Panc1 (cell line): ENCODE measurements at places on chromosomes 3 and 15.

GRCh38 chr3:99901200-99901926, 83.7 kb downstream of the CMSS1 start:
- peak; percentile 67 for DNase-seq

DNA sequence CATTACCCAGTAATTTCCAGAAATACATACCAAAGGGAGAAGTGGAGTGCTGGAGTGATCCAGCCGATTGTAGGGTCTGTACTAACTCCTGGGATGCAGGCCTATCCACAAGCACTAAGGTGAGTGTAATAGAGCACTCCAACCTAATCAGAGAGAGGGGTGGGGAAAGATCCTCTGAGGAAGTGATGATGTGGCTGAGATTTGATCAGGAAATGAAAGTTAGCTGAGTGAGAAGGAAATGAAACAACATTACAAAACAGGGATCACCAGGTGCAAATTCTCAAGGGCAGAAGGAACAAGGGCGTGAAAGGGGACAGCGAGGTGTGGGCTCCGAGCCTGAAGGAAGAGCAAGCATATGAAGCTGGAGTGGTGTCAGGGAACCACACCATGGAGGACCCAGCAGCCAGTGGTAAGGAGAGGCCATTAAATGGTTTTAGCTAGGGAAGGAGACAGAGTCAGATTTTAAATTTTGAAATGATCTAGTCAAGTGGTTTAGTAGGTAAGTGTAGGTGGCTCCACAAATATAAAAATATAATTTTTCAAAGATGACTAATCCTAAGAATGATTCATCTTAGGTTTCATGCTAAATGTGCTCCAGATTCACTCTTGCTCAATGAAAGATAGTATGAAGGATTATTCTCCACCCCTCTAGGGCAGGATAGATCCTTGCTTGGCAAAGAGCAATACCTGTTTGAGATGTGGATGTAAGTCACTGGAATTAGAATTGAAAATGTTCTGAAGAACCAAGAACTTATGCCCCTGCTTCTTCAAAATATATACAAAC, 348.7 kb downstream of the TBL1XR1 start:
- no peak for DNase-seq

GRCh38 chr3:113210604-113211329, 590 bp upstream of the BOC start:
- DNase-seq, result no peak

GRCh38 chr3:69009559-69010410, 3.7 kb downstream of the EOGT start:
- no peak for DNase-seq

- DNase-seq, result no peak
Measured at GRCh38 chr3:194489736-194490612, 3.2 kb upstream of the ATP13A3 start.

GRCh38 chr3:48692551-48692950, 6.8 kb upstream of the NCKIPSD start:
- DNase-seq, result no peak

DNA sequence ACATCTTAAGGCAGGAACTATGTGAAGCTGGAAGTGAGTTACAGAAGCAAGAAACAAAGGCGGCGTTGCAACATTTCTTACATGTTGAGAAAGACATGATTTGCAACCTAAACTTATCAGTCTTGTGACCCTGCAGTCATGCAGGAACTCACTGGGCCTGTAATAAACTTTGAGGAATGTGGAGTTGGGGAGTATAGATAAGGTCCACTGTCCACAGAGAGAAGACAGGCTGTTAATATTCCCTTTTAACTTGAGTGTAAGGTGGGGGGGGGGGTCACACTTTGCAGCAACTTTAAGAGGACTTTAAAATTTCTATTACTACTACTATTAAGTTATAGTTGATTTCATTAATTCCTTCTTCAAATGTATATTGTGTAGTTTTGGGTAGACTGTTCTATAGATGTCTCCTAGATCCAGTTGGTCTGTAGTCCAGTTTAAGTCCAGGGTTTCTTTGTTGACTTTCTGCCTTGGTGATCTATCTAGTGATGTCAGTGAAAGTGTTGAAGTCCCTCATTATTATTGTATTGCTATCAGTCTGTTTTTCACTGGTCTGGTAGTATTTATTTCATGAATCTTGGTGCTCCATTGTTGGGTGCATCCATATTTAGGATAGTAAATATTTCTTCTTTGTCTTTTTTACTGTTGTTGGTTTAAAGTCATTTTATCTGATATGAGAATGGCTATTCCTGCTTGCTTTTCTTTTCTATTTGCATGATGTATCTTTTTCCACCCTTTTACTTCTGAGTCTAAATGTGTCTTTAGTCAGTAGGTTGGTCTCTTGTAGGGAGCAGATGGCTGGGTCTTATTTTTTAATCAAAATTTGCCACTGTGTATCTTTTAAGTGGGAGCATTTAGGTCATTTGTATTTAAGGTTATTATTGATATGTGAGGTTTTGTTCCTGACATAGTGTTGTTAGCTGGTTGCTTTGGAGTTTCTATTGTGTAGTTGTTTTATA, 15.6 kb upstream of the FAM98B start:
- no peak for DNase-seq

DNA sequence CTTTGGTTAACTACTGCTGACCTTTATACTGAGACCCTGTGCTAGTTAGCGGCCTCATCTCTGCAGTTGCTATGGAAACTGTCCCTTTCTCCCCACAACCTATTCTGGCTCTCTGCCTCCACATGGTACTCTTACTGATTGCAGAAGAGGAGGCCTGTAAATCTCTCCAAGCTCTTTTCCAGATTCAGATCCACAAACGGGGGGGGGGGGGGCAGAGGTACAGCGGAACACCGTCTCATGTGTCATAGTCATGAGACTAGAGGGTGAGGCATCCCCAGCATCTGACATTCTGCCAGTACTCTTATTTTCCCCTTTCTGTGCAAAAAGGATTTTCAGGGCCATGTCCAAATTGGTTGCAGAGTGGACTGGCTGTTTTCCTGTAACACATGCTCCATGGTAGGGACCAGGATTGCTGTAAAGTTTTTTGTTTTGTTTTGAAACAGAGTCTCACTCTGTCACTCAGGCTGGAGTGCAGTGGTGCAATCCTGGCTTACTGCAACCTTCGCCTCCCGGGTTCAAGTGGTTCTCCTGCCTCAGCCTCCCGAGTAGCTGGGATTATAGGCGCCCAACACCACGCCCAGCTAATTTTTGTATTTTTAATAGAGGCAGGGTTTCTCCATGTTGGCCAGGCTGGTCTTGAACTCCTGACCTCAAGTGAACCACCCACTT, 8.3 kb upstream of the MAP1A start:
- DNase-seq, result no peak

DNA sequence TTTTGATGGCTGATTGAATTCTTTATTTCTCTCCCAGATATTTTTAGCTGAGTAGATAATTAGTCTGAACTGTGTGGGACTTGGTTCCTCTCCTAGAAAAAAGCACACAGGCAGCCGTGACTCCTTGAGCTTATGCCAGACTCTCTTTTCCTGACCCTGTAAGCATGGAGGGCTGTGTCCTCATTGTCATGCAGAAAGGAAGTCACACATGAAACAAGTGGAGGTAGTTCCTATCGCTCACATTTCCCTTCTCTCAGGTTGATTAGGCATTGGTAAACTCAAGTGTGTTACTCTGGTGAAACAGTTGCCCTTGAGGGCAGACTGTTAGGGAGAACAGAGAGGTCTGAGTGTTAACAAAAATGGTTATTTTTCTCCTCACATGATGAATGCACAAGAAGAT, 6.3 kb upstream of the RTP4 start:
- DNase-seq, result no peak

DNA sequence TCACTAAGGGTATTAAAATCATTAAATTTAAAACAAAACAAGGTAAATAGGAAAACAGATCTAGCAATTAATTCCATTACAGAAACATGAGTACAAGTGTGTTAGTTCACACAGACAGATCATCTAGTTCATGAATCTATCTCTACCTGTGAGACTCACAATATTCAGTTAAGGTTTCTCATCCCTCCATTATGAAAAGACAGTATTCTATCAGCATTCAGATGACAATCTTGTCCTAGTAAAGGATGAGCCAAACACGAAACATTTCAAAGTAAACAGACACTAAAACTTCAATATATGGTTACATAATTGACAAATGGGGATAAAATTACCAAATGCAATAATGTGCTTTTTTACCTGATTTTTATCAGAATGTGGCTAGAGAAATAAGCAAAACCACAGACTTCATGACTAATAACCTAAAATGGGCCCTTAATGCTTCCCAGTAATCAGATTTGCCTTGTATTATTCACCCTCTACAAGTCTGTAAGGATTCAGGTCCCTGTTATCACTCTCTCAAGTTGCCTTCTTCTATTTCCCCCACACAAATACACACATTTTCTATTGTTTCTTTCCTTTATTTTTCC, 126.8 kb downstream of the DLG1 start:
- no peak for DNase-seq

DNA sequence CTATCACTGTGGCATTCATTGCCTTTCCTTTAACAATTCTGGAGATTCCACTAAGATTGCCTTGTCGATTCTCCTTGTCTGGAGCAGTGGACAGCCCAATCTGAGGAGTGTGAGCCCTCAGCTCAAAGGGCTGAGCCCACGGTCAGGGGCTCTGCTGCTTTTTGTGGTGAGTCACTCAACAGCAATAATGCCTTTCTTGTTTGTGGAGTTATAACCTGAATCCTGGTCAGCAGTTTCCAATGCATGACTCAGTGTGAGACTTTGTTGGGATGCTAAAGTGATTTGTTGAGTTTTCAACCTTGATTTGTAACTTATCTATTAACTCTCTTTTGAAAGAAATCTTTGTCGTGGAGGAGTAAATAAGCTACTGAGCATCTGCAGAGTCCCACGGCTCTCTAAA, 183.5 kb downstream of the TJP1 start:
- DNase-seq, result no peak

- DNase-seq, result no peak
Measured at GRCh38 chr3:181719991-181720680, 8.4 kb downstream of the SOX2 start.

DNA sequence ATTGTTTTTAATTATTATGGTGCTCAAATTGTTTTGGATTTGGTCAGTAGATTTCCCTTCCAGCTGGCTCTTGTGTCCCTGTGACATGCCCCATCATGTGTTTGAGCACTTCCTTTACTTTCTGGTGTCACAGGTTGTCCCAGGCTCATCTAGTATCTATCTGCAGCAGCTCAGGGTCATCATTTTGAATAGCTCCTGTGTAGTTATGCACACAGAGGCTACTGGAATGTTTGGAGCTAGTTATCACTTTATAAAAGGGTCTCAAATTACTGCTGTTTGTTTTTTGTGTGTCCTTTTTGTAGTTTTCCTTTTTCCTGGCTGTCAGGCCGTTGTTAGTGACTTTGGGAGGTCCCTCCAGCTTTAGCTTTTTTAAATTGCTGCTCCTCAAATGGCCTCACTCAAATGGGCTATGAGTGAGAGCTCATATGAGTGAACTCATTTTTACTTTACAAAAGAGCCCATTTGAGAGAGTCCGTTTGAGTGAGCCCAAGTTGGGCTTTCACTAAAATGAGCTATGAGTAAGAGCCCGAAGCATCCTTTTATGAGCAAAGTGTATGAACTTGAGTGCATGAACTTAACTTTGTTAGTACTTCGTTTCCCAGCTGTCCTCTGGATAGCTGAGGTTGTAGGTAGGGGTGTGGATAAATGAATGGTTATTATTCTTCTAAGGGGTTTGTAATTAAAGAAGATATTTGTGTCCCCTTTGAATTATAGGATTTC, 43.8 kb downstream of the SQOR start:
- no peak for DNase-seq

- DNase-seq, result peak; percentile 5
Measured at GRCh38 chr3:26712211-26713026, 89.8 kb downstream of the LRRC3B start.

DNA sequence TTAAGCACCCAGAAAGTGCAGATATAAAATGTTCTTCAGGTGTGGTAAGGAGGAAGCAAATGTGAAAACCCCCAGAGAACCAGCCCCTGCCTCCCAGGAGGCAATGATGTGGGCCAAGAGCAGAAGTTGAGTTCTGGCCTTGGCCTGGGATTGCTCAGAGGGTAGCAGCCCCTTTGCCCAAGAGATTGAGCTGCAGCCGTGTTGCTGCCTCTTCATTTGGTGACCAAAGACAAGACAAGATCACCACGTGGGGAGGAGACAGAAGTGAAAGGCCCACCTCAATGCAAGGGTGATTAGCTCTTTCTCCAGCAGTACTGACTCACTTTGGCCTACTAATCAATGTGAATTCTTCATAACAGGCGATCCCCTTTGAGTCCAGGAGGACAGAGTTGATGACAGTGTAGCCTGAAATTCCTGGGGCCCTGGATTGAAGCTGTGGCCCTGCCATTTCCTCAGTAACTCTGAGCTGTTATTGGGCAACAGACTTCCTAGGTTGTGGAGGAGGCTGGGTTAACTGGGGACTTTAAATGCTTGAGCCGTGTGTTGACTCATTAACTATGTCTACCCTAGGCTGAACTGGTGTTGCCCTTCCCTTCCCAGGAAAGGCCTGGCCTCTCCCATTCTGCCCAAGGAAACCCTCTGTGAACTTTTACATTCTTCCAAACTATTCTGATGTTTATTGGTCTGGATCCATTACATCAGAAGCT, 86.5 kb downstream of the ST6GAL1 start:
- no peak for DNase-seq

GRCh38 chr3:44439499-44440295, 37.8 kb downstream of the ZNF445 start:
- no peak for DNase-seq

- DNase-seq, result no peak
Measured at GRCh38 chr3:3765661-3766060, 33.6 kb upstream of the LRRN1 start.

GRCh38 chr3:18345015-18345367, 80.1 kb downstream of the SATB1 start:
- DNase-seq, result no peak

DNA sequence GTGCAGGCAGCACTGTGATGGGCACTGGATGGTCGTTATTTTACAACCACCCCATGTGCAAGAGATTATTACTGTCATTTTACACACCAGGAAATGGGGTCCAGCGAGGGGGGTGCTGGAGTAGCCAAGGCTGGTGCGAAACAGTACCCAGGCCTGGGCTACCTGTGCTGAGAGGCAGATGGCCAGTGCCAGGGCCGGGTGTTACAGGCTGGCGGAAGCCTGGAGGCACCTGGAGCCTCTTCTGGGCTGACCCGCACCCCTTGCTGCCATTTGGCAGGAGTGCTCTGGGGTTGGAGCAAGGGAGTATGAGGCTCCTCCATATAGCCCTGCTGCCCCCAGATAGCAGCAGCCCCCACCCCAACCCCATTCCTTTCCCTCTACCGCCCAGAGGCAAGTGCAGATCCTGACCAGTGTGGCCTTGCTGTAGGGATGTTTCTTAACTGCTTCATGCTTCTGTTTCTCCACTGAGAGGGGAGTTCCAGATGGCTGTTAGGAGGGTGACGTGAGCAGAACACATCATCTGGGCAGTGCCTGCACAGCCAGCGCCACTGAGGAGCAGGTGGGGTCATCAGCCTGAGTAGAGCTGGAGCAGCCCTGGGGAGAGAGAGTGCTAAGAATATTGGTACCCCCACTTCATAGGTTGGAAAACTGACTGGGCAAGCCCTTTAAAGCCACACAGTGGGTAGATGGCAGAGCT, 15.3 kb downstream of the SNX33 start:
- DNase-seq, result no peak
